Stimulated activated CD8-positive, alpha-beta memory T cell treated with anti-CD3 and anti-CD28 coated beads, Interleukin-7, amount 100 ng/mL, for 1 hour (primary cell): ENCODE measurements at places on chromosomes 4 and X.

DNA sequence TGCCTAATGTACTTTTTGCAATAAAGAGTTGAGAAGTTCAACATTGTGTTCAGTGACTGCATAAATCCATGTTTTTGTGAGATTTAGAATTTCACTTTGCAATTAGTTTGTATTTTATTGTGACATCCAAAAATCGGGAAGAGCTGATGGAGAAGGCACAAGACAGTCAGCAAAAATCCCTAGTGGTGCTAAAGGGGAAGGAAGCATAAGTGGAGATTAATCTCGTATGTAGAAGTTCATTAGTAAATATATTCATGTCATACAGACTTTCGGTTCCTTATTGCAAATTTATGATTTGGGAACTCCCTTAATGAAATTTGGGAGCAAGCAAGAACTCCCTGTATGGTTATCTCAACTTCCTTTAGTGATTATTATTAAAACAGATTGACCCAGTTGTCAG lies 57.8 kb upstream of the SLC39A8 start:
- DNase-seq, result no peak

GRCh38 chr4:106565727-106566126 lies 197.1 kb upstream of the GIMD1 start:
- DNase-seq, result no peak

- DNase-seq, result no peak
These were observed 887.1 kb upstream of the AGA start for GRCh38 chr4:178329226-178329872.

GRCh38 chr4:113397114-113397701 lies 347.8 kb downstream of the ANK2 start:
- no peak for DNase-seq

DNA sequence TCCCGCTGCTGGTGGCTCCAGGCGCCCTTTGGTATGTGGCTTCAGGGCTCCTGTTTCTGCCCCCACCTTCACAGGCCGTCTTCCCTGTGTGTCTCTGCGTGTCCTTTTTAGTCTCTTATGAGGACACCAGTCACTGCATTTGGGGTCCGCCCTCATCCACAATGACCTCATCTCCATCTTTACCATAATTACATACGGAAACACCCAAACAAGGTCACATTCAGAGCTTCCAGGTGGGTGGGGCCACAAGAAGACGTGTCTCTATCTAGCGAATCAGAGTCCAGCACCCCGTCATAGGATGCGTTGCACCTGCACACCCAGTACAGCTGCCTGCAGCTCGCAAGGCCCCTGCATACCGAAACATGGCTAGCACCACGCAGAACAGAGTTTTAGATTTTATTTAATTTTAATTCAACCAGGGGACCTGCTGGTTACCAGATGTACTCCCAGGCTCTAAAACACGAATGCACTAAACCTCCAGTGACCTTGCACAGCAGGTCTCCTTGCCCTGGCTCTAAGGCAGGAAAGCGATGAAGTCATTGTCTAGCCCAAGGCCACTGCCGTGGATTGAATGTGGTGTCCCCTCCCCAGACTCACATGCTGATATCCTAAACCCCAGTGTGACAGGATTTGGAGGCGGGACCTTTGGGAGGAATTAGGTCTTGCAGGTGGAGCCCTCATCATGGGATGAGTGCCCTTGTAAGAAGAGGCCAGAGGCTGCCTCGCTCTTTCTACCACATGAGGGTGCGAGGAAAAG lies 30.3 kb downstream of the ABLIM2 start:
- no peak for DNase-seq
